ENCODE measurements at places on chromosomes 2 and 18.

GRCh38 chr18:44035554-44035953 is 645.1 kb upstream of the SETBP1 start:
- DNase-seq = no peak

GRCh38 chr2:239378918-239379640 is 21.7 kb downstream of the HDAC4 start:
- no peak for DNase-seq

- DNase-seq = no peak
These were observed 9.0 kb upstream of the GAL3ST2 start for GRCh38 chr2:241767464-241768250.

GRCh38 chr2:158094487-158095092 is 7.1 kb upstream of the UPP2 start:
- no peak for DNase-seq

DNA sequence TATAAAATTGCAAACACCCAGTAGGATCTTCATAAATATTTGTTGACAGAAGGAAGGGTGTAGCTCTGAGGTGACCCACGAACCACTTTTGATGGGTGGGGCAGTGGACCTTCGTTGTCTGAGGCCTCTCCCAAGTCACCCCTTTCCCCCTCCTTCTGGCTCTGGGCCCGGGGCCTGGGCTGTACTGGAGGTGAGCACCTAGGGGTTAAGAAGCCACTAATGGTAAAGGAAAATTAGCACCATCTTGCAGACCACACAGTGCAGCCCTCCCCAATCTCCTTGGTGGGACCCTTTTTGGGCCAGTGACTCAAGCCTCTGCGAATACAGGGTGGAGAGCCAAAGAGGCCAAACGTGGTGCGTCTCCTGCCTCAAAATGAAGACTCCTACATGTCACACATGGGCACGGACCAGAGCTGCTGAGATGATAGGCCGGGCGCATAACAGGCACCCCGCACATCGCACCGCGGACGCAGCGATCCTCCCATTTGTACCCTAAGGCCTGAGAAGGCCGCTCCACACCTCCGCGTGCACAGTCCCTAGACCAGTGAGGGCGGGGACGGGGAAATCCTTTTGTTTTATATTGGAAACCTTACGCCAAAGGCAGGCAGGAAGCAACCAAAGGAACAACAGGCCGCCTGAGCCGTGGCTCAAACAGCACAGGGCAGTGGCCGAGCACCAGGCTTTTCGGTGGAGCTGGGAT is 31.9 kb upstream of the ATP6V1B1 start:
- DNase-seq = no peak

GRCh38 chr2:237507512-237507911 is 20.5 kb downstream of the MLPH start:
- DNase-seq = no peak

DNA sequence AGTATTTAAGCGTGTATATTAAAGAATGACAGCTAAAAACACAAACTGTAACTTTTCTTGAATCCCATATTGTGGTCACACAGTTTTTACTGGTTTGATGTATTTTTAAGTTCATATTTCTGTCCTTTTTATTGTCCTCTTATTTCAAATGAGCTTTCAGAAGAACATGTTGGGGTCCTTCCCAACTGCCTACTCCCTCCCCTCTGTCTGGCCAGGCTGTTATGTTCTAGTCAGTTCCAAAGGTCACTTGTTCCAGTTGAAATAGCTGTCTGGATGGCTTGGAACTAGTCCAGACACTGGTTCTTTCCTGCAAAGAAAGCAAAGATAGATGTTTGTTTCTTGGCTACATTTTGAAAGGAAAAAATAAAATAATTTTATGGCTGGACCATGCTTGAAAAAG is 306.9 kb downstream of the GULP1 start:
- DNase-seq = no peak

DNA sequence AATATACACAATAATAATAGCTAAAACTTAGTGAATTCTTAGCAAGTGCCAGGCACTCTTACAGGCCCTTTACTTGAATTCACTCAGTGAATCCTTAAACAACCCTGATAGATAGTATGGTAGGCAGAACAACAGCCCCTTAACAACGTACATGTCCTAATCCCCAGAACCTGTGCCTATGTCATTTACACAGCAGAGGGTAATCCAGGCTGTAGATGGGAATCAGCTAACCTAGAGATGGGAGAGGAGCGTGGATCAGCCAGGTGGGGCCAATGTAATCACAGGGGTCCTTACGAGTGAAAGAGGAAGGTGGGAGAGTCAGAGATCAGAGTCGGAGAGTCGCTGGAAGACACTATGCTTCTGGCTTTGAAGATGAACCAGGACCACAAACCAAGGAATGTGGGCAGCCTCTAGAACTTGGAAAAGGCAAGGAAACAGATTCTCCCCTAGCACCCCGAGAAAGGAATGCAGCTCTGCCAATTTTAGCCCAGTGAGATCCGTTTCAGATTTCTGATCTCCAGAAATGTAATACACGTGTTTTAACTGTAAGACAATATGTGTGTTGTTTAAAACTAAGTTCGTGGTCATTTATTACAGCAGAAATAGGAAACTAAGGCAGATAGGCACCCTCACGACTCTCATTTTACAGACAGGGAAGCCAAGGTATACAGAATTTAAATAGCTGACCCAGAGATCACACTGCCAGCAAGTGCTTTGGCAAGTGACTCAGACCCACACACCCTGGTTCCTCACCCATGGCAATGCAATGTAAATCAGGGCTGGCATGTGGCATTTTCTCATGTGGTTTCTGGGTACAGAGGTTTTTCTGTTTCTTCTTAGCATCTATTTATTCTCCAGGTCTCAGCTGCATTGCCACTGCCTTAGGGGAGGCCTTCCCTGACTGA is 68.9 kb downstream of the DOCK10 start:
- DNase-seq = no peak

DNA sequence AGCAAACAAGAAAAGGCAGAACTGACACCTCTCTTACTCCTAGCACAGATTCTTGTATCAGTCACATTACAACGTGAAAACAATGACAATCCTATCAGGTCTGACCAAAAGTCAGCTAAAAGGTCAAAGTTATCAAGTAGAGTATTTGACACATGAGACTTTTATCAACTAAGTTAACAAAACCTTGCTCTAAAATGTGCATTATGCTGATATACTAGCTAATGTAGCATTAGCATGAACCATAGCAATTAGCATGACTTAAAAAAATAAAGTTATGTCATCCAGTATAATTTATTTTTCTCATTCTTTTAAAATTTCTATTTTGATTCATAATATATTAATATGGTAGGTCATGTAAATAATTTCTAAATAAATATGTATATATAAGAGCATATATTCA is 41.4 kb upstream of the TTC32 start:
- no peak for DNase-seq

Data from head of caudate nucleus (tissue), 42 donors.